A549 treated with RU486 at 1 μM for 4 hours (cell line): ENCODE measurements at places on chromosomes 4 and X. TPM values are rescaled to one million over a fixed set of nuclear protein-coding genes. Genes with fewer than 3 reads are reported as not detected.

NHSL2 gene
- total RNA-seq, result 0.22 to 0.45 TPM (median 0.32 TPM) in 5 replicates

HELT gene
- not detected in 5 replicates for total RNA-seq

SLIT2 gene
- 0.07 TPM in 1 of 5 replicates, not detected in the others for total RNA-seq

AFM gene
- total RNA-seq, result not detected in 5 replicates

MAGEA8 gene
- not detected in 5 replicates for total RNA-seq
